ENCODE measurements at places on chromosomes 1 and 21.

GRCh38 chr21:14560555-14560954 is 14.4 kb upstream of the SAMSN1 start:
- DNase-seq, result no peak

- DNase-seq, result no peak
Measured at GRCh38 chr1:34657849-34658248, 97.0 kb upstream of the GJB5 start.

DNA sequence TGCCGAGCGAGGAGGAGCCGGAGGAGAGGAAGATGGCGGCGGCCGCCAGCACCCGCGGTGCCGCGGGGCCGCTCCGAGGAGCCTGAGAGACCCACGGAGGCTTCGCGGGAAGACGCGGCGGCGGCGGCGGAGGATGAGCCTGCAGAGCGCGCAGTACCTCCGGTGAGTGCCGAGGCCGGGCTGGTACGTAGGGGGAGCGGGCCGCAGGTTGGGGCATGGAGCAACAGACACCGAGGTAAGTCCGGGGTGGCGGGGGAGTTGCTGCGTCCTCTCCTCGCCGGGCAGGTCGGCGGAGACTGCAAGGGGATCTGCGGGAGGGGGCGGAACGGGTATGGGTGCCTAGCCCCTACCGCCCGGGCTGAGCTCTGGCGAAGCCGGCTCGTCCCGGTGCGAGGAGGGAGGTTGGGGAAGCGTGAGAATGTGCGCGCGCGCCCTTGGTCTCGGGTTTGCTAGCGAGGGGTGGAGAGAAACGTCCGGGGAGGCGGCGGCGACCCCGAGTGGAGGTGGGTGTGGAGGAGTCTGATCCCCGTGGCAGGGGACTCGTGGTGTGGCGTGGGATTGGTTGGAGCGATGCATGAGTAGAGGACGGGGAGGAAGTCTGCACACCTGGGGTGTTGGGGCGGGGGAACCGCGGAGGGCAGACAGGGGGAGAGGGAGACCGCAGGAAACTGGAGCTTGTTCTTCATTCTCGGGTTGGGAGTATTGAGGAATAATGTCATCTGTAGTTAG is at the start of gene SMG7:
SMG7 (plus strand) TSS at position 12 of the 729 bp plus-strand sequence; CDS start at position 134, 122 bp downstream.
- DNase-seq, result peak; percentile 51

- DNase-seq, result peak; percentile 49
Measured at GRCh38 chr1:39892601-39893595, 8.8 kb downstream of the MYCL start.

GRCh38 chr1:219927956-219928790 is at the start of gene SLC30A10:
TSS of gene SLC30A10 (minus strand) at chr1:219928557. CDS start at chr1:219928440, 117 bp downstream.
- DNase-seq, result peak; percentile 20

GRCh38 chr1:178438432-178438831 is 58.3 kb downstream of the CLEC20A start:
- no peak for DNase-seq

Data from hematopoietic multipotent progenitor cell treated with erythropoietin and hydrocortisone succinate and interleukin-3 and kit ligand, for 6 days (in vitro differentiated cells).